ENCODE measurements at places on chromosomes 7 and 10. TPM values are rescaled to one million over a fixed set of nuclear protein-coding genes. Genes with fewer than 3 reads are reported as not detected.

The TBL2 gene
- total RNA-seq = 24.4 TPM

The SLF2 gene
- total RNA-seq = 21.8 TPM

The FAM24B gene
- 1.4 TPM for total RNA-seq

The CRPPA gene
- 5.3 TPM for total RNA-seq

The CFAP70 gene
- total RNA-seq = 1.6 TPM

The ANLN gene
- 3.0 TPM for total RNA-seq

The WDR86 gene
- total RNA-seq = 6.2 TPM

The ZNF804B gene
- not detected for total RNA-seq

The FAM25C gene
- total RNA-seq = not detected

The VWA2 gene
- total RNA-seq = not detected

The EPHA1 gene
- total RNA-seq = 0.24 TPM

The TCF7L2 gene
- 29.6 TPM for total RNA-seq

The EN2 gene
- total RNA-seq = 0.14 TPM

The UNC5B gene
- 7.1 TPM for total RNA-seq

The OR6B1 gene
- total RNA-seq = not detected

The C7orf57 gene
- not detected for total RNA-seq

The ANK3 gene
- total RNA-seq = 5.7 TPM

The RASSF4 gene
- 15.5 TPM for total RNA-seq

The KCNH2 gene
- total RNA-seq = 37.3 TPM

The NUTM2D gene
- total RNA-seq = 4.6 TPM

The CEP55 gene
- total RNA-seq = 1.1 TPM
